HFFc6 (cell line): ENCODE measurements at places on chromosomes 4 and X. TPM values are rescaled to one million over a fixed set of nuclear protein-coding genes. Genes with fewer than 3 reads are reported as not detected.

DNA sequence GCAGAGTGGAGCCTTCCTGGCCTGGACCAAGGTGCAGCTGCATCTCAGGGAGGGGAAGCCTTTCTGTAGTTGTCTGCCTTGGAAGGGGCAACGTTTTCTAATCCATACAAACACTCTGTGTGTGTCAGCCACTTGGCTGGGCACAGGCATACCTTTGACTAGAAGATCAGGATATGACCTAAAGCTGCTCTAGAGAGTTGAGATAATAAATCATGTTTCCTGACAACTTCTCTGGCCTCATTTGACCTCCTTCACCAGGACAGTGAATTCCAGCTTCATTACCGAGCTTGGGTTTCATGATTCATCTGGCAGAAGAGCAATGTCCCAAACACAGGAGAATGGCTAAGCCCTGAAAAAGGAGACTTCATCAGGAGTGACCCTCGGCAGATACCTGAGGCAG is 89.6 kb upstream of the KIT start:
- peak; percentile 88 for DNase-seq

GRCh38 chr4:27515140-27515539 is 654.5 kb downstream of the STIM2 start:
- DNase-seq: no peak

DNA sequence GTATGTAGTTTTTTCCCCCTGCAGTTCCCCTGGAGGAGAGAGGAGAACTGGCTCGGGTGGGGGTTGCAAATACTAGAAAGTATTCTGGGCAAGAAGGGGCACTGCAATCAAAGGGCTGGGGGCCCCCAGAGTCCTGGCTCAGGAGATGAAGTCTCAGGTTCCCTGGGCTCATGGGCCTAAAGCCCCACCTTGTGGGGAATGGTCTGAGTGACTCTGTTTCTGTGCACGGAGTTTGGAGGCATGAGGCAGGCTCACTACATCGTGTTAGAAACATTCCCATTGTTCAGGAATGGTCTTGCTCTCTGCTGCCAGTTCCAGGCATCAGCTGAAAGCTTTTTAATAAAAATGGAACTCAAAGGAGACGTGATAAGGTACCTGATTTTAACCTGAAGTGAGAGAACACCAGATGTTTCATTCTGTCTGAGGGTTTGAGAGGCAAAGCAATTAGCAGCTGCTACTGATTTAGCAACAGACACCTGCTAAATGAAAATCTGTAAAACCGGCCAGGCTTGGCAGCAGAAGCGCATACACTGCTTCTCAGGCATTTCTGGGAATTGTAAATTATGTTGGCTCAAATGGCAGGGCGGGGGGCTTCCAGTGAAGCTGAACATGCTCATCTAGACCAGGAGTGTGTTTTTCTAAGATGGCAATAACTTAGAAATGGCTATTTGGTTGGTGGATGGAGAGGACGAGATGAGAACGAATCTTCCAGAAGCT is 122.7 kb downstream of the TMEM164 start:
- no peak for DNase-seq

DNA sequence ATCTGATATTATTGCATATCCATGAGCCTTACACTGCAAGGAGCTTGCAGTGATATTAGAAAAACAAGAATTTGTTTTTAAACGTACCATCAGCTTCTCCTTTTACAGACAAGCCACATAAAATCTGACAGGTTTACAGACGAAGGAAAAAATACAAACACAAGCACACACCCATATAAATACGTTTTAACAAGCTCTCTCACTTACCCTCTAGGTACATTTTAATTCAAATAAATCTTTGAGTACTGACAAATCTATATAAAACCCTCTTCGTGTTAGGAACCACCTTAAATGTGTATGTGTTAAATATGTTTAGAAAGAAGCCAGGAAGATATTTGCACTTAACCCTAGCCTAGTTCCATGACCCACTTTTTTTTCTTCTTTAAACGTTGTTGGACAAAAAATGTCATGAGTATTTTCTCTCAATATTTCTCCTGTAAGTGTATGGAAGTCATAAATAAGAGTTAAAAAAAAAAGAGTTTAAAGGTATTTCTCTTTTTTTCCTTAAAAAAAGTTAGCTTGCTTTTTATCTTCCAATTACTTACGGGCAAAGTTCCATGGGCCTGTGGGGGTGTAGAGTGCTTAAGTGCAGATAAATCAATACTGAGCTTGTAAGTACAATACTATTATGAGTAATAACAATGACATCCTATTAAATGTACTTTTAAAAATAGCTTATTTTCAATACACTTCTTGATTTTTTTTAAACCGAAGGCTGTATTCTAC is 1.5 kb downstream of the ARAP2 start:
- no peak for DNase-seq

The APLN gene
- total RNA-seq: 0.09 to 0.24 TPM in 2 of 3 replicates, not detected in the other

- no peak for DNase-seq
These were observed 321.2 kb downstream of the PCDH7 start for GRCh38 chr4:31041385-31041784.

The RBM46 gene
- not detected in 3 replicates for total RNA-seq

DNA sequence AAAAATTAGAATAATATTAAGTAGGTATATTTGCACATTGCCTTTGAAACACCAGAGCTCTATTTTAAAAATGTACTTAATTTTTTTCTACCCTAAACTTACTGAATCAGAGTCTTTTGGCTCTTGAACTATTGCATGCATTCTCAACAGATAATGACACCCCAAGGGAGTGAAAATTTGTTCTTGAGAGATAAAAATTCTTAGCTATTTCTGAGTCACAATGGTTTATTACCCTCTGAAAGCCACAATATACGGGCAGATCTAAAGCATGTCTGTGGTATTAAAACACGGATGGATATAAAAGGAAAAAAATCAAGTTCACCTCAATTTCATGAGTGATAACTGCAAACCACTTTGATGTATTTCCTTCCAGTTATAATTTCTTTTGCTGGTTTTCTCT is 636.3 kb upstream of the FTHL17 start:
- no peak for DNase-seq

- DNase-seq: no peak
These were observed 23.1 kb upstream of the ELF2 start for GRCh38 chr4:139200102-139200501.

The MRFAP1 gene
- 353 to 367 TPM (median 365 TPM) in 3 replicates for total RNA-seq

DNA sequence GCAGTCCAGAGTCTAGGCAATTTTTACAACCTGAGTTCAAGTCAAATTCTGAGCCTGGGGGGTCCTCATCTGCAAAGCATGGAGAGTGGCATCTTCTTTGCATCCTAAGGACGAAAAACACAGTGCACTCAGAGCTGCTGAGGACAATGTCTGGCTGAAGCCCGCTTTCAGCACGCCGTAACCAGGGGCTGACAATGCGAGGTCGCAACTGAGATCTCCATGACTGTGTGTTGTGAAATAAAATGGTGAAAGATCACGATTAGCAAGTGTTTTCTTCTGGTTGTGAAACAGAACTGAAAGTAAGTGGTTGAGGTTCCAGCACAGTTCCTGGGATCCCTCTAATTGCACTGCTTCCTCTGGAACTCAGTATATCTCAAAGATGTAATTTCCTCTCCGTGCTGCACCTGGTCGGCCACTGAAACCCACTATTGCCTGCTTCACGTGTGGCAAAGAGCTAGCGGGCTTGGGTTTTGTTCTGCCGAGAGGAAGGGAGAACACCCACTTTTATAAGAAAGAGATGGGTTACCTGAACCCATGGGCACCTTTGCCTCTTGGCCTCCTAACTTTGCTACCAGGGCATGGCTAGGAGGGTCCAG is 7.7 kb upstream of the F11 start:
- no peak for DNase-seq

The PPARGC1A gene
- total RNA-seq: not detected in 3 replicates

DNA sequence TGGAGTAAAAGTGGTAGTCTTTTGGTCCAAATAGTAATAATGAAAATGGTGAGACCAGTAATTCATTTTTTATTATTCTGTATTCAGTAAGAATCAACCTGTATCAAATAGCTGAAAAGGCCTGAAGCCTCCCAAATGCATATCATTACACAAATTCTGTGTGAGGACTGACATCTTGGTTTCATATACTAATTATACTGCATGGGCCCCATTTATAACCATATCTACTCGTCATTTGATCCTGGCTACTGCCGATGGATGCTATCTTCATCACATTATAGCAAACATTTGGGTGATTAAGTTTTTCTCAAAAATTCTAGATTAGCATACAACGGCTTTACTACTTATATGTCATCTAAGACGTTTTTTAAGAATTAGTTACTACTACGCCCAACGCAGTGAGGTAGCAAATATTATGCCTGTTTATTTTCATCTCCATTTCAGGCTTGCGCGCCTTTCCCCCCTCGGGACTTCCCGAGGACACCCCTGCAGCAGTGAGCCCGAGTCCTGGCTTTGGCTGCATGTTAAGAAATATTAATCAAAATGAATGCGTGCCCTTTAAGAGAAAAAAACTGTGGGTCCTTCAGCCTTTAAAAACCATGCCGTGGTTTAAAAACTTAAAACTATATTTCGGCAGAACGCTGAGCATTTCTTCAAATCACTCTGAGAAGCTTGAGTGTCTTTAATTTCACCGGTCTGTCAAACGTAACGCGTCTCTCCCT is 814 bp upstream of the MMAA start:
- peak; percentile 8 for DNase-seq

GRCh38 chr4:156293657-156294297 is 340.1 kb upstream of the CTSO start:
- DNase-seq: peak; percentile 72

- DNase-seq: peak; percentile 80
These were observed 31.5 kb upstream of the ELF2 start for GRCh38 chr4:139208404-139208945.

DNA sequence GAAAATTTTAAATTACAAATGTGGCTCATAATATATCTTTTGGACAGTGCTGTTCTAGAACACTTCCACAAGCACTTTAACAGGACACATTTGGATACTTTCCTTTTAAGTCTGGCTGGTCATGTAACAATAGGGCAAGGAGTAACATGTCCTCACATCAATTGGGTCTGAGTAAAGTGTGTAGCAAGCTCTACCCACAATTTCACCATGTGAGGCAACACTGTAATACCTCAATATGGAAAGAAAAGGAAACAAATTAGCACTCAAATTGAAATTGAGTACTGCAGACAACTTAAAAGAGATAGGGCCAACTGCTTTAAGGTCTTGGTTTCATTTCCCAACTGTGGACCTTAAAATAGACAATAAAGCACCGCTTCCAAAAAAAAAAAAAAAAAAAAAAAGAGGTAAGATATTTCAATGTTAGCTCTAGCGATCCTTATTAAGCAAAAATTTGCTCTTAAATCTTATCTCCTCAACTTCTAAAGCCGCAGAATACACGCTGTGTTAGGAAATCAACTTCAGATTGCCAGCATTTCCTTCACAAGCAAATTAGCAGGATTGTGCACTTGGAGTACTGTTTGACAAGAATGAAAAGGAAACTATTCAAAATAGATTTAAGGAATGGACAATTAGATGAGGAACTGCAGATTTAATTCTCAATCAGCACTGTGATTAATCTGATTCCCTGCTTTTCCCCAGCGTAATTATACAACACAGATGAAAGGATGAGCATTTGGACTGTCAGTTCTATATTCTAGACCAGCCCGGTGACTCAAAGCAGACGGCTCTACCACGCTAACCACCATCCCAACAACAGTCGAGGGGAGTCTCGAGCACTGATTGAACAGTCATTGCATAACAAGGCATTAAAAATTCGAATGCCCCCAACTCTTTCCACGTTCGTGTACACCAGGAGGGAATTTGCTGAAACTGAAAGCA is 1.6 kb downstream of the CASK start:
- DNase-seq: peak; percentile 10

The TCEAL6 gene
- not detected in 3 replicates for total RNA-seq

- DNase-seq: no peak
These were observed 1015.7 kb downstream of the TECRL start for GRCh38 chr4:63393544-63393943.
